Pancreas (tissue), 10 donors: ENCODE measurements at places on chromosomes 3 and 15. TPM values are rescaled to one million over a fixed set of nuclear protein-coding genes. Genes with fewer than 3 reads are reported as not detected.
A peak's percentile ranks its signal among the peaks of the same experiment; 100 is the strongest.

DNA sequence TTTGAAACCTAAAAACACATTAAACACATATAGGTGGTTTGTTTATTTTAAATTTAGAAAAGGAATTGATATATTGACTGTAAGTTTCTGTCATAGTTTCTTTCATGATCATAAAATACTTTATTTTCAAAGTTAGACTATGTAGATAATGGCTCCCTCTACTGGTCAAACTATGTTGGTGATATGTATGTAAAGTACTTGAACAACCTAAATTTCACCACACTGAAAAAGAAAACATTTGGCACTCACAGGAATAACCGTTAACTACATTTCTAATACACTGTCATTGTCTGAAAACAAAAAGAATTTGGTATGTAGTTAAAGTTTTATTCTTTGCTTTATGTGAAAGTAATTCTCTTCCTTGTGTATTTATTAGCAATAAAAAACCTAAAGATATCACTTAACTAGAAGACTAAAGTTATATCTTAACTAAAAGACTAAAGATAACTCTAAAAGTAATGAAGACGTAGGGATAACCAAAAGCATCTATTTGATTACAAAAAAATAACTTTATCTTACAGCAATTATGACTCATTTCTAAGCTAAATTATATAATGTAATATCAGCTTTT lies 427.5 kb downstream of the VGLL3 start:
- no peaks in the 10 kb centered on the region for H3K36me3 ChIP-seq
- no peak overlapping the region for H3K27ac ChIP-seq
- no peak for DNase-seq
- no peak overlapping the region for H3K4me3 ChIP-seq

CDCP1 gene
- total RNA-seq: 11.1 TPM

DNA sequence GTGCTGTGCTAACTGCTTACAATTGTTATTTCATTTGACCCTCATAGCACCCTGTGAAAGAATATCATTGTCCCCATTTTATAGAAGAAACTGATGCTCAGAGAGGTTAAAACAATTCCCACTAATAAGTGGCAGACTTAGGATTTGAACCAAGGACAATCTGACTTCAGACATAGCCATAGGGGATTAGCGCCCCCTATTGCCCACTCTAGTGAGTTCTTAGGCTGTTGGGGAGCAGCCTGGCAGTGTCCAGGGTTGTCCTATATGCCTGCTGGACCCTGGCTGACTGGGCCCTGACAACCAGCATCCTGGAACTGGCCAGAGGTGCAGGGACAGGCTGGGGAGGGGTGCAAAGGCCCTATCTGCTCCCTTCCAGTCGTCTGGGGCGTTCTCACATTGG lies 15.4 kb downstream of the DPH3 start:
- no peak overlapping the region for H3K4me3 ChIP-seq
- H3K4me1 ChIP-seq: peaks cover 5% of the 10 kb centered on the region
- peak overlapping the region; percentile 25 for H3K27ac ChIP-seq
- no peak for DNase-seq
- no peaks in the 10 kb centered on the region for H3K27me3 ChIP-seq

KNG1 gene
- 0.09 TPM for total RNA-seq

KBTBD12 gene
- total RNA-seq: 2.5 TPM

DNA sequence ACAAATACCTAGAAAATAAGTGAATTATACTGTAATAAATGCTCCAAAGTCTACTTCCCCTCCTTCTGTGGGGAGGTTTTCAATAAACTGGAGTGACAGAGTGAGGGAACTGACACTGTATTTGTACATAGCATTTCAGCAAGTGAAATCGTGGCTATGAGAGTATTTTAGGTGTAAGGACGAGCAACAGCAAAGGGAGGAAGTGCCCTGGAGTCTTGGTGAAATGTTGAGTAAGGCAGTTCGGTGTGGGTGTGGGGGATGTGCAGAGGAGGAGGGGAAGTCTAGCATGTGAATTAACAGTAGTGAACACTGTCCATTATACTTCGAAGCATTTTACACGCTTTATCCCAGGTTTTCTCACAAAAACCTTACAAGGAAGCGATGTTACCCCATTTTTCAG lies 18.1 kb upstream of the P2RY13 start:
- no peaks in the 10 kb centered on the region for H3K36me3 ChIP-seq
- H3K27me3 ChIP-seq: no peaks in the 10 kb centered on the region
- DNase-seq: peak; percentile 40
- H3K4me1 ChIP-seq: no peaks in the 10 kb centered on the region
- H3K27ac ChIP-seq: no peak overlapping the region

DNA sequence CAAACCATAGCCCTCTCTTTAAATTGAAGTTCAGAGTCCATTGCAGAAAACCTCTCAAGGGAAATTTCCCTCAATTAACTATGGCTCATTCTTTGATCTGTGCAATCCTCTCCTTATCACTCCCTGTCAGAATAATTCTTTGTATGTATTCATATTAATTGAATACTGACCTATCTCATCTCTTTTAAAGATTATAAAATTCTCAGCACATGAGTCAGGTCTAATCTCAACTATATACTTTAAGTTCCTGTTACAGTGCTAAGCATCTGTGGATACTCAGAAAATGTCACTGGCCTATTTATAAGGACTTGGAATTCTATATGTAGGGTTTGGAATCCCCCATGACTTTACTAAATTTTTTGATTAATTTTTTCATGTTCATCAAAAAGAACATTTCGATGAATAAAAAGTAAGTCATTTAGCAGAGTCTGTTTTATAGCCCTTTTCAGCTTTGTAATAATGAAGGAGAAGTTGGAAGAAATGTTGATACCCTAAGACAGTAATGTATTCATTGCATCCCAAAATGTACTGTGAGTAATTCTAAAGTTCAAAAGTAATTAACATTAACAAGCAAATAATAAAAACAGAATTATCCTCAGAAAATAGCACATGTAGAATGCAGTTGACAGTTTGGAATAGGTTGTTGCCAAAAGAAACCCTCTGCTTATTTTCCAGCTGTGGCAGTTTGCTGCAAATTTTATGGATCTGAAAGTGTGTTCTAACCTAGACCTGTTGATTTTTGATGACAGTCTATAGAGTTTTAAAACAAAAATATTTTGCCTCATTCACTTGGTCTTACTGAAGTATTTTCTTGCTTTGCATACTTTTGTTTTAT lies 503.4 kb upstream of the CBLB start:
- no peak overlapping the region for H3K4me3 ChIP-seq
- no peak overlapping the region for H3K27ac ChIP-seq
- no peak for DNase-seq
- no peaks in the 10 kb centered on the region for H3K4me1 ChIP-seq

- no peaks in the 10 kb centered on the region for H3K27me3 ChIP-seq
- DNase-seq: no peak
- no peaks in the 10 kb centered on the region for H3K36me3 ChIP-seq
Observed at GRCh38 chr15:43920815-43921214, 94.0 kb downstream of the WDR76 start.

DNA sequence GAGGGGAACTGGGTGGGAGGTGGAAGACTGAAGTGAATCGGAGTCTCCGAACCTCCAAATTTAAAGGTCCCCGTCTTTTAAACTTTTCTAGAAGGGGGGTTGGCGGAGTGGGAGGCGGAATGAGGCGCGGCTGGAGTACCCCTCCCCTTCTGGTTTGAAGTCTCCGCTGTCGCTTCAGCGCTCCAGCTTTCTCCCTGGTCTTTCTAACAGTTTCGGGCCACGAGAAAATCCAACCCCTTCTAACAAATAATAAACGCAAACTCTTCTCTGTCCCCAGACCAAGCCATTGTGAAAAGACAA lies 2.5 kb upstream of the MECOM start:
- DNase-seq: peak; percentile 33
- no peak overlapping the region for H3K4me3 ChIP-seq
- no peaks in the 10 kb centered on the region for H3K36me3 ChIP-seq
- H3K27me3 ChIP-seq: peaks cover 7% of the 10 kb centered on the region
- H3K27ac ChIP-seq: peak overlapping the region; percentile 47
- H3K4me1 ChIP-seq: peaks cover 3% of the 10 kb centered on the region

- peaks cover 14% of the 10 kb centered on the region for H3K4me1 ChIP-seq
- no peaks in the 10 kb centered on the region for H3K27me3 ChIP-seq
- no peak overlapping the region for H3K4me3 ChIP-seq
Observed at GRCh38 chr3:43345877-43346276, 59.5 kb downstream of the SNRK start.

GRCh38 chr3:31920310-31920709 lies 60.8 kb downstream of the OSBPL10 start:
- H3K27ac ChIP-seq: no peak overlapping the region
- no peak overlapping the region for H3K4me3 ChIP-seq
- no peaks in the 10 kb centered on the region for H3K27me3 ChIP-seq
- H3K36me3 ChIP-seq: no peaks in the 10 kb centered on the region

GATM gene
- 1,576 TPM for total RNA-seq

GABRR3 gene
- total RNA-seq: not detected

DNA sequence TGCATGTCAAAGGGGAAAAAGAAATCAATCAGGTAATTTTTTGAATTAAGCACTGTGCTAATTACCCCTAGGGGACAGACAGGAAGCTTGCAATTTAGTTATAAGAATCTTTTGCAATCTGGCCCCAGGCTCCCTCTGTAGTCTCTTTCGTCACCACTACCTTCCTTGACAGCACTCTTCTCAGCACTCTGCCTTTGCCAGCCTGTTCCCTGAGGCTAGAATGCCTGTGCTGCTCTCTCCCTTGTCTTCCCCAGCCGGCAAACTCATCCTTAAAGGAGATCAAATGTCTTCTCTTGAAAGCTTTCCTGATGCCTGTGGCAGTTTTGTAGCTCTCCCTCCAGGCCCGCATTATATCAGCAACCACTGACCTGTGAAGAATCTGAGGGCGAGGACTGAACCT lies 32.4 kb upstream of the PRTG start:
- no peak for DNase-seq
- H3K36me3 ChIP-seq: no peaks in the 10 kb centered on the region
- no peak overlapping the region for H3K4me3 ChIP-seq

DNA sequence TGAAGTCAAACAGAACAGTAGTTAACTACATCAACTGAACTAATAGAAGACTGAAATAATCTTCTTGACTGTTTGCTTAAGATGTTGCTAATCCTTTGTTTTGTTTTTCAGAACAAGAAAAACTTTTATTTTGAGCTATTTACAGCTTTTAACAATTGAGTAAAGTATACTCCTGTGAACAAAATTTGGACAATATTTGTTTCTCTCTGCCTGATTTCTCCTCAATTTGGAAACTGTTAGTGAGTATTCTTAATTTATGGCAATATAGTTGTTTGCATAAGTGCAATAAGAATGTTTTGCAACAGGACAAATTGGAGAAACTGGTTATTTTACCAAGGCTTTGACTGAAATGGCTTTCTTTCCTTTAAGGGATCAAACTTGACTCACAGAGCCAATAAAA lies 36.5 kb upstream of the ENTPD3 start:
- DNase-seq: no peak
- no peaks in the 10 kb centered on the region for H3K4me1 ChIP-seq
- H3K4me3 ChIP-seq: no peak overlapping the region
- H3K36me3 ChIP-seq: no peaks in the 10 kb centered on the region
- no peak overlapping the region for H3K27ac ChIP-seq
- H3K27me3 ChIP-seq: no peaks in the 10 kb centered on the region

DNA sequence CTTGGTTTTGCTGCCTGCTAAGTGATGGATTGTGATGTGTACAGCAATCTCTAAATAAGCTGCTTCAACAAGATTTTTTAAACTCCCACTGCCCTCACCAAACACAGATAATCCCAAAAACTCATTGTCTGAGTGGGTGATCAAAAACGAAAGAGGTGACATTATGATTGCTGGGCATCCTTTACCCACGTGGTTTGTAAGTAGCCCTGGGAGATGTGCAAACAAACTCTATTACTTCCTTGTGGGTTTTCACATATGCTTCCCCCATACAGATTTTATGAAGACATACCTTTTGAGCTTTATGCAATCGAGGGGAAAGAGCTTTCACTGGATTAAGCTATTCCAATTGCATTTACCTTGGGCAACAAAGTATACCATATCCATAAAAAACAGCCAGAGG lies 1000.4 kb downstream of the FHIT start:
- no peak overlapping the region for H3K27ac ChIP-seq
- no peak overlapping the region for H3K4me3 ChIP-seq
- no peaks in the 10 kb centered on the region for H3K36me3 ChIP-seq
- H3K4me1 ChIP-seq: no peaks in the 10 kb centered on the region

GRCh38 chr3:1092771-1093170 lies at the start of gene CNTN6:
Gene CNTN6, plus strand, starts transcription at chr3:1093024. Its CDS starts 54,985 bp downstream, at chr3:1148009.
- no peaks in the 10 kb centered on the region for H3K36me3 ChIP-seq
- no peak for DNase-seq
- no peaks in the 10 kb centered on the region for H3K4me1 ChIP-seq
- H3K27me3 ChIP-seq: no peaks in the 10 kb centered on the region

- peaks cover 26% of the 10 kb centered on the region for H3K4me1 ChIP-seq
- no peak for DNase-seq
- peaks cover 38% of the 10 kb centered on the region for H3K36me3 ChIP-seq
- no peak overlapping the region for H3K4me3 ChIP-seq
- H3K27ac ChIP-seq: no peak overlapping the region
Observed at GRCh38 chr3:51397392-51397791, 6.3 kb downstream of the RBM15B start.
